ENCODE measurements at places on chromosomes 12 and 14.
A peak's percentile ranks its signal among the peaks of the same experiment; 100 is the strongest.

- DNase-seq: no peak
Observed at GRCh38 chr12:31525496-31526157, 65.3 kb downstream of the DENND5B start.

GRCh38 chr14:100292776-100293461 lies 13.3 kb downstream of the SLC25A29 start:
- no peak for DNase-seq

GRCh38 chr14:43031598-43031997 lies 1424.9 kb downstream of the LRFN5 start:
- DNase-seq: no peak

GRCh38 chr14:50319721-50320120 lies 7.6 kb downstream of the DMAC2L start:
- no peak for DNase-seq

- DNase-seq: no peak
Observed at GRCh38 chr12:89179983-89180382, 172.3 kb downstream of the DUSP6 start.

DNA sequence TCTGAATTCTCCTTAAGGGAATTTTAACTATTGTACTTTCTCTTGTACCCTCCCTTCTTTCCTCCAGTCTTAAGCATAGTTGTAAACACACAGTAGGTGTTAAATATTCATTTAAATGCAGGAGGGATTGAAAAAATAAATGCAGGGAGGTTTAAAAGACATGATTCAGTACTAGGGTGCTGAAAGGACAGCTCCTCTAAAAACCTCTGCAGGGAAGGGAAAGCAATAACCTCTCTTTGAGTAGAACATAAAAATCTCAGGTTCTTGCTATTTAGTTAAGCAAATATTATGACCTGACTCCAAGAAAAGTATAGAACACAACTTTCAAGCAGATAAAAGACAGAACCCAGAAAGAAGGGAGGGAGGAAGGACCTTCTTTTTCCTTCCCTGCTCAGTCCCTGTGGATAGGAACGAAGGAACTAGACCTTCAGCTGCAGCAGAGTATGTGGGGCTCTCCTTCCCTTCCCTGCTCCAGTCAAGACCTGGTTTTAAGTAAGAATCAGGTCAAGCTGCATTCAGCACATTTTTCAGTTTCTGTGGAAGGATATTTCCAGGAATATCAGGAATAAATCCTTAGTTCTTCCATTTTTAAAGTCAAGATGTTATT lies 4.7 kb downstream of the MAP3K9 start:
- DNase-seq: no peak

GRCh38 chr12:27616356-27617142 lies 79.7 kb upstream of the REP15 start:
- no peak for DNase-seq

- no peak for DNase-seq
Observed at GRCh38 chr14:31320216-31320615, 100.1 kb downstream of the HEATR5A start.

DNA sequence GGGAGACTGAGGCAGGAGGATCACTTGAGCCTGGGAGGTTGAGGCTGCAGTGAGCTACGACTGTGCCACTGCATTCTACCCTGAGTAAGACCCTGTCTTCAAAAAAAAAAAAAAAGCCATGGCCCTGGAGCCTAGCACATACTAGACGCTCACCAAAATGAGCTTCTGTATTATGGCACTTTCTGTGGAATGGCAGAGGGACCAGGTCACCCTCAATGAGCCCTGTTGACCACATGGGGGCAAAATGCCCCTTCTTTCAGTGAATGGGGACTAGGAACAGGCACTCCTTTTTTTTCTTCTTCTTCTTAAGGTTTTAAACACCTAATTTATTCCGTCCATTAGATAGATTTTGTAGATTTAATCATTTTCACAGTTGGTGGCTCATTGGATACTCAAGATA lies 50.5 kb downstream of the FAM222A start:
- DNase-seq: no peak

DNA sequence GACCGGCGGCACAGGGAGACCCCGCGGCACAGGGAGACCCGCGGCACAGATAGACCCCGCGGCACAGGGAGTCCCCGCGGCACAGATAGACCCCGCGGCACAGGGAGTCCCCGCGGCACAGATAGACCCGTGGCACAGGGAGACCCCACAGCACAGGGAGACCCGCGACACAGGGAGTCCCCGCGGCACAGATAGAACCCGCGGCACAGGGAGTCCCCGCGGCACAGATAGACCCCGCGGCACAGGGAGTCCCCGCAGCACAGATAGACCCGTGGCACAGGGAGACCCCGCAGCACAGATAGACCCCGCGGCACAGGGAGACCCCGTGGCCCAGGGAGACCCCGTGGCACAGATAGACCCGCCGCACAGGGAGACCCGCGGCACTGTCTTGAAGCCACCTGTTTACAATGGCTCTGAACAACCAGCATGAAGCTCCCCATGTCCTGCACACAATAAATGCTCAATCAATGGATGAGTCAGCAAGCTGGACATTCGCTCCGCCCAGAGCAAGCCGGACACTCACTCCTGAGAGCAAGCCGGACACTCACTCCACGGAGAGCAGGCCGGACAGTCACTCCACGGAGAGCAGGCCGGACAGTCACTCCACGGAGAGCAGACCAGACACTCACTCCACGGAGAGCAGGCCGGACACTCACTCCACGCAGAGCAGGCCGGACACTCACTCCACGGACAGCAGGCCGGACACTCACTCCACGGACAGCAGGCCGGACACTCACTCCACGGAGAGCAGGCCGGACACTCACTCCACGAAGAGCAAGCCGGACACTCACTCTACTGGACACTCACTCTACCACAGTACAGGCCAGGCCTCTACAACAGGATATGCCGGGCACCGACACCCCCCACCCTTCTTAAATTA lies 121.9 kb downstream of the RFLNA start:
- DNase-seq: no peak

DNA sequence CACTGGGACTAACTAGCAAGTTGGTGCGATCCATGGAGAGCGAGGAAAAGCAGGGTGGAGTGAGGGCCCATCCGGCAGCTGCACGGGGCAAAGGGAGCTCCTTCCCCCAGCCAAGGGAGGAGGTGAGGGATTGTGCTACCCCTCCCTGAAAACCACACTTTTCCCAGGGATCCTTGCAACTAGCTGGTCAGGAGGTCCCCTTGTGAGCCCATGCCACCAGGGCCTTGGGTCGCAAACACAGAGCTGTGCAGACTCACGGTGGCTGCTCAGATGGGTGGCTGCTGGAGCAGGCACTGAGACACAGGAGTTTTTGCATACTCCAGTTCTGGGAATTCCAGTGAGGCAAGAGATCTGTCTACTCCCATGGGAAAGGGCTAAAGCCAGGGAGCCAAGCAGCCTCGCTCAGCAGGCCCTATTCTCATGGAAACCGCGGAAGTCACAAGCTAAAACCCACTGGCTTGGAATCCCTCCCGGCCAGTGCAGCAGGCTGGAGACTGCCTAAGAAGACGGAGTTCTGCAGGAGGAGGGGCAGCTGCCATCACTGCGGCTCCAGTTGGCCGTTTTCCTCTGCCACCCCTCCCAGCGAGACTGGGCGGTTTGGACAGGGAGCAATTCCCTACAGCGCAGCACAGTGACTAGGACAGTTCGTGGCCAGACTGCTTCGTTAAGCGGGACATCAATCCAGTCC lies 10.9 kb upstream of the ZNF705A start:
- peak; percentile 82 for DNase-seq

- DNase-seq: no peak
Observed at GRCh38 chr12:46445093-46445492, 72.5 kb upstream of the SLC38A2 start.

DNA sequence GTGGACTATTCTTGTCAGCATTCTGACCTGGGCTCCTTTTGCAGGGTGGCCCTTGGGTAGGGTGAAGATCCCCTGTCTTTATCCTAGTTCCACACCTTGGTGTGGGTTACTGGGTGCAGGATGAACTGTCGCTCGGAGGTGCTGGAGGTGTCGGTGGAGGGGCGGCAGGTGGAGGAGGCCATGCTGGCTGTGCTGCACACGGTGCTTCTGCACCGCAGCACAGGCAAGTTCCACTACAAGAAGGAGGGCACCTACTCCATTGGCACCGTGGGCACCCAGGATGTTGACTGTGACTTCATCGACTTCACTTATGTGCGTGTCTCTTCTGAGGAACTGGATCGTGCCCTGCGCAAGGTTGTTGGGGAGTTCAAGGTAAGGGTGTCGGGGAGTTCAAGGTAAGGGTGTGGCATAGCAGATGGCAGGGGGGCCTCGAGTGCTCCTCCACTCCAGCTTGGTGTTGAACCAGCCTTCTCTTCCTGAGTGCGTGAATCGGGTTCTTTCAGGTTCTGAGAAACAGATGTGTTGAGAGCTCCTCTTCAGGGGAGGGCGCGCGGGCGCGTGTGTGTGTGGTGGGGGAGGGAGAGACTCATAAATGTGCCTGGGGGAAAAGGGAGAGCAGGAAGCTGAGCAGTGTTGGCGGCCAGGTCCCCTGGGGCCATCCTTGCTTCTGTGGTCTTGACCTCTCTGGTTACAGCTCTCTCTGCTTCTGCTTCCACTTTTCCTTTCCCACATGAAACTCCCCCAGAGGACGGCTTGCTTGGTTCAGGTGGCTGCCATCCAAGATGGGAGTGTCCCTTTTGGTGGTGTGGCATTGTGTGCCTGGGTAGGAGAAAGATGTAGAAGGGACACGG lies 4.0 kb downstream of the ATG101 start:
- no peak for DNase-seq

DNA sequence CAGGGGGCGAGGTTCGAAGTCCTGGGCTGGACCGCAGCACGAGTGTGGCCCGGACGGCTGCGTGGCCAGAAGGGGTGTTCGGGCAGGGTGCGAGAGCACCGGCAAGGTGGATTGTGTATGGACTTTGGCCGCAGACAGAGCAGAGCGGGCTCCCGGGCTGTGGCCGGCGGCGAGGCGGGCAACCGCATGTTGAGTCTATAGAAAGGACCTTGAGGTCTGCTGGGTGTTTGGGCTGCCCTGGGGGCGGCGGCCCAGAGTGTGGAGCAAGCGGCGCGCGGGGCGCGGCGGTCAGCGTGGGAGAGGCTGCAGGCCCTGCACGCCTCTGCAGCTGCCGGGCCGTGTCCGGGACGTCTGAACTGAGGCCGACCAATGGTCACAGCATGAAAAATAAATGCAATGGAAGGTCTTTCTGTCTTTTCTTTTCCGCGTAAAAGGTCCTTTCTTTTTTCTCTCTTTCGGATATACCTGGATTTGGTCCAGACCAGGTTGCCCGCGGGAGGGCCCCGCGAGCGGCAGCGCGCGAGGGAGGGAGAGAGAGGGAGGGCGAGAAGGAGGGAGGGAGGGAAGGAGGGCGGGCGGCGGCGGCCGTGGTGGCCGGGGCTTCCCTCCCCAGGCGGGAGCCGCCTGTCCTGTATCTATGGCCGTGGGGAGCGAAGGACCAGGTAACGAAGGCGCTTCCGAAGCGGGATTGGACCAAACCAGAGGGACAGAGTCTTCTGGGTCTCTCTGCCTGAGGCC lies 5.5 kb upstream of the HOXC9 start:
- no peak for DNase-seq

DNA sequence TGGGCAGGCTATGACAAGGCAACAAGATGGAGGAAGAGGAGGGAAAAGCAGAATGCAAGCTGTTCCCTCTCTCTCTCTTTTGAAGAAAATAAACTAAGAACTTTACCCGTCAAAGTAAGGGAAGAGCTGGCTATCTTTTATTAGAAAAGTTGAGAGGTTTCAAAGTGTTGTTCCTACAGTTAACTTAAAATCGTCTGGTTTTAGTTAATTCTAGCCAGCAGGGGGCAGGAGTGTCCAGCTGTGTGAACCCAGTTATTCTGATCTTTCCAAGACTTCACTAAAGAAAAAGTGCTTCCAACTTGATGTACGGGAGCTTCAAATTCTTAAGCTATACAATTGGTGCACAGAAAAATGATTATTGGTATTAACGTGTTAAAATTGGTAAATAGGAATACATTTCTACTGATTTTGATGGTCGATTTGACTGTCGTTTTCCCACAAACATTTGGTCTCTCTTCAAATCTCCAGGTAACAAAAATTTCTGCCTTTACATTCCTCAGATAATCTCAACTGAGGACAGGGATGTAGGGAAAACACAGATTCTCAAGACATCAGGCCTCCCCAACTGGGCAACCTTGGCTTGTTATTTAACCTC lies 28.4 kb upstream of the MON2 start:
- peak; percentile 21 for DNase-seq

DNA sequence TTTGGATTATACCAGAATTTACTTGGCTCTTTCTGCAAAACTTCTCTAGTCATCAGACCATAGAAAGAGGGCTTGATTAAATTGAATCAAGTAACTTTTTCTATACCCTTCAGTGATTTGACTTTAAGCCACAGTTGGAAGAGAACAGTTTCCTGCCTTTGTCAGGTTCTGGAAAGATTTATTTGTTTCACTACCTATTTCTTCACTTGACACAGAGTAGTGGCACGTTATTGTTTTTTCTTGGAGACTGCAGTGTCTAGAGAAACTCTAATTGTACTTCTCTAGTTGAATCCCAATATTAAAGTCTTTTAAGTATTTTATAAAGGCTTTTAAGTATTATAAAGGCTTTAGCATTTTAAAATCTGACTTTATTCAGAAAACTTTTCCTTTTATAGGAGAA lies 138.1 kb downstream of the TMEM117 start:
- DNase-seq: no peak

GRCh38 chr12:94740601-94741362 lies 90.4 kb upstream of the TMCC3 start:
- DNase-seq: no peak

DNA sequence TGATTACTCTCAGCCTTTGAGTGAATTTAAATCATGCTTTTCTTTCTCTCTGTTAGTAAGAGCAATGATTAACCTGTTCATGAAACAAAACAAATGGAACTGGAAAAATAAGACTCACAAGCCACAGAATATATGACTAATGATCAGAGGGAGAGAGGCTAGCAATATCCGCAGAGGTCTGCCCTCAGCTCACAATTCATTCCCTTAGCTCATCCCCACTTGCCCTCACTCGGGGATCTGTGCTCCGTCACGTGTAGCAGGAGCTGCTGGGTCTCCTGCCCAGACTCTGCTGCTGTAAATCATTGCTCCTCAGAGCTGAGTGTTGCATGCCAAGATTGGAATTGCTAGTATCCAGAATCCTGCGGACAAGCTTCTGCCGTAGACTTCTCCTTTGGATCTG lies 53.1 kb upstream of the GNG2 start:
- DNase-seq: no peak

GRCh38 chr12:95834572-95834971 lies 24.2 kb upstream of the SNRPF start:
- DNase-seq: no peak

DNA sequence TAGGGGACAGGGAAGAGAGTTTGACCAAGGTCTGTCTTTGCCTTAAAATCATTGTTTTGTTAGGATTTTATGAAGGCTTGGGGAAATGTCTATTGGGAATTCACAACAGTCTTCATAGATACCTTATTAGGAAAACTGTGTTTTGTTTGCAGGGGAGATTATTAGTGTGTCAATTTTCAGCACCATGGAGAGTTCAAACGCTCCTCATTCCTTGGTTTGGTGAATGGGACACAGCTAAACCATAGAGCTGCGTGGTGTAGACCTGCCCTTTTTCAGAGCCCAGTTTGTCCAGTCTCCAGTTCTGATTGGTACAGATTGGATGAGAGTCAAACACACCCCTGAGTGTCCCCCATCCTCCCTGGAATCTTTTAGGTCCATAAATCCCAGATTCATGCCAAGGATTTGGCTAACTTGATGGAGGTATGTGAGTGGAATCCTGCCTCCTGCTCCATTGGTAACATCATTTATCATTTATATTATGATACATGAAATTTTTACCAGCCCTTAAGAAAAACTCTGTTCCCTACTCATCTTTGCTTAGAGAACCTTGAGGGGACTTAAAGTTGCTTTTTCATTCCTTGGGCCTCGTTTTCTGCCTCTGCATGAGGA lies 12.0 kb downstream of the NGDN start:
- DNase-seq: no peak

- no peak for DNase-seq
Observed at GRCh38 chr12:67911275-67911600, 78.0 kb upstream of the IFNG-AS1 start.

- DNase-seq: no peak
Observed at GRCh38 chr12:43806737-43807072, 588 bp upstream of the TWF1 start.

All from AG04449 (cell line).